Pons (tissue), 1 donor: ENCODE measurements at places on chromosomes 4 and X.

DNA sequence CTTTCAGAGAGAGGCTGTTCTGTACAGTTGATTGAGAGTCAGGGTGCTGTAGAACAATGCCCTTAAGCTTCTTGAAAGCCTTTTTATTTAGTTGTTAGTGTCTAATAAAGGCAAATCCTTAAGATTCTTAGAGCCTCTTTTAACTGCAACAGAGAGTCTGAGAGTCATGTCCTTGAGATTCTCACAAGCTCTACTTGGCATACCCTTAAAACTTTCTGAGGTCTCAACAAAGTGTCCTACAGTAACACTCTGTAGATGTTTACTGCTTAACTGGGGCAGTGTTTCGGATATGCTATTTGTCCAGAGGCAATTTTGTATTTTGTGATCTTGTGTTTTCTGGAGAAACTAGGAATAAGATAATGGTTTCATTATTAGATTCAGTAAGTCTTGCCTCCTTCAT, 209.7 kb downstream of the ARHGAP24 start:
- DNase-seq, result no peak

DNA sequence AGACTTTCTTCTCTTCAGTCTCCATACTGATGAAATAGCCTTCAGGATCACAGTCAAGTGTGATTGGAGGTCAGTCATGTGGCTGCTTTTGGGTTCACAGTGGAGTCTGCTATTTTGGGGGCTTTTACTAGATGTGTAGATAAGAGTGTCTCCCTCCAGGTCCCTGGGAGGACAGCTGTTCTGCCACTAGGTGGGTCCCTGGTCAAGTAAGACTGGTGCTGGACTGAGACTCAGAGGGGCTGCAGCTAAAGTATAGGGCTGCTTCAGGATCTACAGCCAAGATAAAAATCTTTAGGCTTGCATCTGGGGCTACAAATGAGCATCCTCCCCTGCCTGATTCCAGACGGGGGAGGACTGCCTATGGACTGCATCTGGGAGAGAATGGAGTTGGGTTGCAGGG, 200.7 kb upstream of the ANKRD50 start:
- DNase-seq, result no peak

DNA sequence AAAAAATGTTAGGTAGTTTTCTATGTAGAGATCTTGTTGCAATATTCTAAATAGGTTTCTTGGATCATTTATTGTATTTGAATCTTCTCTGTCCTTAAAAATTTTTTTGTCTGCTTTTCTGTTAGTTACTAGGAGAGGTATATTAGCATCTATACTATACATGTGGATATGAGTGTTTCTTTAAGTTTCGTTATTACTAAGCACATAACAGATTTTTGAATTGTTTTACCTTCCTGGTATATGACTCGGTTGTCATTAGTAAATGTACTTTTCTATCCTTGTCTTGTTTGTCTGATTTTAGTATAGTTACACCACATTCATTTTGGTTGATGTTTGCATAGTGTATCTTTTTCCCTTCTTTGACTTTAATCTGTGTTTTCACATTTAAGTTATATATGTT, 20.2 kb downstream of the PYURF start:
- DNase-seq, result no peak

GRCh38 chr4:70841211-70841610, 1.5 kb upstream of the GRSF1 start:
- DNase-seq, result no peak

GRCh38 chr4:159150821-159151390, 48.0 kb downstream of the RAPGEF2 start:
- no peak for DNase-seq
